ENCODE measurements at places on chromosomes 1 and 21.

GRCh38 chr1:112395821-112396652, at the start of gene CTTNBP2NL:
TSS of gene CTTNBP2NL (plus strand) at chr1:112396214. CDS start at chr1:112416166, 19,952 bp downstream.
- DNase-seq: peak; percentile 88

DNA sequence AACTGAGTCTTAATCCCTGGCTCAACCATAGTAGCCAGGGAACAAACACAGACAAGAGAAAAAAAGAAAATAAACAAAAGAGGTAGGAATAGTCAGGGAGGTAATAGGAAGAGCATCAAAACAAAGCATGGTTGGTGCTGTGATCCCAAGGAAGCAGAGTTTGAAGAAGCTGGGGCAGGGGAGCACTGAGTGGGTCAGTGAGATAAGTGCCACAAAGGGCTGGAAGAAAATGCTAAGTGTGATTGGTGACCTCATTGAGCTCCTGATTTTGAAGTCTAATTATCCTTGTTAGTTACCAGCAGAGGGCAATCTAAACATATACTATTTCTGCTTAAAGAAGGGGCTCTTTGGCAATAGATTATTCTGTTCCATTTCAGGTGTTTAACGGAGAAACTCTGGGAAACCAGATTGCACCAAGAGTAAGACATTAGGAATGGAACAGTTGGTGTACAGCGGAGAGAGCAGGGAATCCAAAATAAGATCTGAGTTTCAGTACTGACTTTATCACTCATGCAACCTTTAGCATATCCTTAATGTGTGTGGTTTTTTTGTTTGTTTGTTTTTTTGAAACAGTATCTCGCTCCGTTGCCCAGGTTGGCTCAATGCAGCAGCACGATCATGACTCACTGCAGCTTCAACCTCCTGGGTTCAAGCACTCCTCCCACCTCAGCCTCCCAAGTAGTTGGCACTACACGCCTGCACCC, 30.7 kb upstream of the KIAA1614 start:
- DNase-seq: peak; percentile 14

- DNase-seq: no peak
These were observed 24.9 kb downstream of the TSNAX start for GRCh38 chr1:231553320-231553719.

GRCh38 chr1:29706936-29707335, 470.6 kb downstream of the PTPRU start:
- DNase-seq: no peak
